ENCODE measurements at places on chromosomes 4 and X.

GRCh38 chrX:133376422-133376821 is 38.9 kb downstream of the GPC4 start:
- no peak for DNase-seq

- DNase-seq = no peak
Observed at GRCh38 chr4:118265312-118266144, 87.3 kb downstream of the PRSS12 start.

DNA sequence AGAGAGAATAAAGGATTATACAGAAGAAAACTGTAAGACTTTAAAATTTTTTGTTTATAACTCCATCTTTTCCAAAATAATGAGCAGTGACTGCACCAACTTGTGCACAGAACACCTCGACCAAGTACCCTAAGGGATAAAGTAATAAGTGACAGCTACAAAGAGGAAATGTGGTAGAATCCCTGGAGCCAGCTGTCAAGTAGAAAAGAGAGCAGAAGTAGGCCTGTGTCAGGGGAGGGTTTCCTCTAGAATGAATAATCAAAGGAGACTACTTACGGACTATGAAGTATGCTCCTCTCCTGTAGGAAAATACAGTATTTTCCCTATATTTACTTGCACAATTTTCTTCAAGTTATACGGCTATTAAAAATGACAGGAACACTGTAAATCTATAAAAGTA is 1.2 kb downstream of the EIF1AX start:
- DNase-seq = no peak

GRCh38 chr4:40238700-40239548 is 42.1 kb downstream of the RHOH start:
- DNase-seq = no peak

DNA sequence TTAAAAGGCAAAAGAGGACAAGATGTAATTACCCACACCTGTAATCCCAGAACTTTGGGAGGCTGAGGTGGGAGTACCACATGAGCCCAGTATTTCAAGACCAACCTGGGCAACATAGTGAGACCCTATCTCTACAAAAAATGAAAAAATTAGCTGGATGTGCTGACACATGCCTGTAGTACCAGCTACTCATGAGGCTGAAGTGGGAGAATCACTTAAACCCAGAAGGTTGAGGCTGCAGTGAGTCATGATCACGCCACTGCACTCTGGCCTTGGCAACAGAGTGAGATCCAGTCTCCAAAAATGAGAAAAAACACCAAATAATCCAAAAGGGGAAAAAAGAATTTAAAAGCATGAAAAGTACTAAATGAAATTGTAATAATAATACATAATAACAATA is 30.8 kb downstream of the NR0B1 start:
- peak; percentile 34 for DNase-seq
